IPS DF 6.9 (cell line): ENCODE measurements at places on chromosomes 16 and 17.

- DNase-seq, result no peak
Measured at GRCh38 chr16:28313587-28313986, 21.3 kb downstream of the SBK1 start.

GRCh38 chr16:50266337-50267091 is at the start of gene ADCY7:
TSS of gene ADCY7 (plus strand) at chr16:50266551. CDS start at chr16:50288180, 21,629 bp downstream.
- no peak for DNase-seq

DNA sequence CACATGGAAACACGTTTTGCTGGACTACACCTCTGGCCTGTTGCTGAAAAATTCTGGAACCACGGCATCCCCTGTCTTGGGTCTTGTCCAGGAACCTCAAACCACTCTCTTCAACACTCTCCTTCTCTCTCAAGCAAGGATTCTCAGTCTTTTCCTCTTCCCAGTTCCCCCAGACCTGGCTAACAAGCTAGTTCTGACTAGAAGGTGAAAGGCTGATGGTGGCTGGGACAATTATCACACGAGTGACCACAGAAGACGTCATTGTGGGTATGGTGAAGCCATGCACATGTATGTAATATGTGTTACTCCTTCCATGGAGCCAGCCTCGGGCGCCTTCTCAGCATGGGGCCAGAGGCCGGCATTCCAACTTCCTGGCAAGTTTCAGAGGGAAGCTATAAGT is 123.0 kb downstream of the CDYL2 start:
- DNase-seq, result no peak

GRCh38 chr16:56670620-56670934 is 963 bp downstream of the MT1H start:
- DNase-seq, result no peak

- no peak for DNase-seq
Measured at GRCh38 chr16:4376893-4377572, 5.4 kb downstream of the VASN start.

GRCh38 chr17:1541367-1541904 is 21.2 kb downstream of the PITPNA start:
- DNase-seq, result no peak

- DNase-seq, result no peak
Measured at GRCh38 chr16:27251541-27252205, 16.9 kb downstream of the NSMCE1 start.

GRCh38 chr17:44770166-44770925 is 11.6 kb downstream of the ADAM11 start:
- no peak for DNase-seq

GRCh38 chr17:12256380-12256995 is 235.8 kb downstream of the MAP2K4 start:
- DNase-seq, result no peak

DNA sequence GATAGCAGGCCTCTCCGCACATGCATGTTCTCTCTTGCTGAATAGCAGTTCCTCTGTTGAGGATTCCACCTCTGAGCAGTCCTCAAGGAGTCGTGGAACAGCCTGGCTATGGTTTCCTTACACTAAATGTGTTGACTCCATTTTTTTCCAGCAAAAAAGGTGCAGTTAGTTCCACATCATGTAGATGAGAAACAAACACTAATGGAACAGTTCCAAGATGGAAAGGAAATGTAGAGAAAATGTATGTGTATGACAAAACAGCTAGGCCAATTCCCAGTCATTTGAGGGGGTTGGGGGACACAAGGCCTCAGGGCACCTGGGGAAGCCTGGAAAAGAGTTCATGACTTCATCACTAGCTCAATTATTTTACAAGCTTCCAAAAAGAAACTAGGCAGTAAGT is 90.0 kb downstream of the CFDP1 start:
- no peak for DNase-seq

DNA sequence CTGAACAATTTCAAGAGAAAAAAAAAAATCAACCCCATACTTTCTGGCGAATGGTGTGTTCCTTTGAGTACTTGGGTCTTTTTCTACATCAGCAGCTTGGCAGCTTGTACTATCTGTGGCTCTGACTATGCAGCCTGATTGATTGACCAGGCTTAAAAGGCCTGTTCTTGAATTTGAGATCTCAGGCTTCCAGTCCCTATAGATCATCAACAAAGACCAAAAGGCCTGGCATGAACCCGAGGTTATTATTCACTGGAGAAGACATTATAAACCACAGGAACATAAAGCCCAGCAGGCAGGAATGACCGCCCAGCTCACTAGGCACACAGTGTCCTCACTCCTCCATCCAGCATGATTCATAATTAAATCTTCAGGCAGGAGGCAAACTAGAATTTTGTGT is 32.1 kb upstream of the CDH3 start:
- DNase-seq, result no peak

GRCh38 chr17:6421700-6422604 is 13.0 kb downstream of the AIPL1 start:
- no peak for DNase-seq

DNA sequence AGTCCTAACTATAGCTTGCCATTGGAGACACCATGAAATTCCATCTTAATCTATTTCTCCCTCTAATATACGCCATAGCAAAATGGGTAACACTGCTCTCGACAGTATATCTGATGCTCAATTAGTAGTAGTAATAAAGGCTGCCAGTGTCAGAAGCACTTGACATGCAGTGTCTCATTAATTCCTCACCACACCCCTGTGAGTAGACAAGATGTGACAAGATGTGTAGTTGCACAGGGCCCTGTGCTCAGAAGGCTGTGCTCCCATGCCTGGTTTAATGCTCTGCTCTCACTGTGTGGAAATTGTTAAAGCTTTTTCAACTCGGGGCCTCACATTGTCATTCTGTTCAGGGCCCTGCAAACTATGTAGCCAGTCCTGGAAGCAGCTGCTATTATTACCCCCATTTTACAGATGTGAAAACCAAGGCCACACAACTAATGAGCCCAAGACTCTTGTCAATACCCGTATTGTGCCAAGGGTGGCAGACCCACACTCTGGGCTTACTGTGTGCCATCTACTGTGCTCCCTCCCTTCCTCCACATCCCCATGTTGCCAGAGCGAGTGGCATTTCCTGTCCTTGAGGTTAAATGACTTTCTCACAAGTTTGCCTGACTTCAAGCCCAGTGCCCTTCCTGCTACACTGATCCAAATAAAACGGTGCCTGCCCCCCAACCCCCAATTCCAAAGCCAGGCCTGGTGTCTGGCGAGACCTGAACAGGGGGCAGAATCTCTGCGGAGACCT is 287.3 kb upstream of the CCL2 start:
- DNase-seq, result no peak

- no peak for DNase-seq
Measured at GRCh38 chr16:77450790-77451487, 16.1 kb upstream of the ADAMTS18 start.

DNA sequence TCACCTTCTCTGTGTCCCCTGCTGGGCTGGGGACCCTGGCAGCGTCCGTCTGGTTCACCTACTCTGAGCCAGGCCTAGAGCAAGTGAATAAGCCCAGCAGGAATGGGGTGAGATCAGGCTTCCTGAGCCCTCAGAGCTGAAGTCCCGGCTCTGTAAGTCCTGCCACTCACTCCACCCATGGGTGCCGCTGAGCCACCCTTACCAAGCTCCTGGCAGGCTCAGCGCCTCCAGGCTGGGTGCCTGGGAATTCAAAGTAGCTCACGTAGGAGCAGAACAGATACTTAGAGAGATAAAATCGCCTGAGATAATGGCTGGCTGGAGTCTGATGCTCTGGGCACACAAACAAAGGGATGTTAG is 9.8 kb upstream of the LASP1NB start:
- no peak for DNase-seq

DNA sequence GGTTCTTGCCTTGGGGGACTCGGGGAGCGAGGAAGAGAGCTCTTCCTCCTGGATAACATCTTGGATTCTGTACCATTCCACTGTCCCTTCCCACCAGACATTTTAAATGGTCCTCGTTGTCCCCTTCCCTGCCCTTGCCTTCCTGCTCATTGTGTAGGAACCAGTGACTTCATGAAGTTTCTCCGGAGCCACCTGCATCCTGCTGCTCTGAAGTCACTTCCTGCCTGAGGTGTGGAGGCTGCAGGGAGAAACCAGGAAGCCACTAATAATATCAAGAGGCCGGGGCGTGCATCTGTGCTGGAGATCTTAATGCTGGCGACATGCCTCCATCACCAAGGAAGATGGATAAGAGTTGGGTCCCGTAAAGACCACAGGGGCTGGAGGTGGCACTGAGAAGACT is 6.2 kb upstream of the SLC16A13 start:
- no peak for DNase-seq

DNA sequence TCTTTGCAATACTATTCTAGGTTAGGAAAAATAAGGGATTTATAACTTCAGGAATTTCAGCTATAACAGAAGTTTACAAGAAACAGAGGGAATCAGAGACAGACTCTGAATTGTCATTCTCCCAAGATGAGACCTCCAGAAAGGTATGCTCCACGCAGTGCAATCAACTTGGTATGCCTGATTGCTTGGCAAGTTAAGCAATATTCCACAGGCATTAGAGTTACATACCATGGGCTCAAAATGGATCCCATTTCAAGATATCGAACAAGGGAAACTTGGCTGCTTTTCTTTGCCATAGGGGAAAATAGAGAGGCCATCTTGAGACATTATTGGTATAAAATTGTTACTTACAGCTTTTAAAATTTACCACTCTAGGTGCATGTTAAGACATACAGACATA is 615.6 kb upstream of the SOX9 start:
- DNase-seq, result no peak

- DNase-seq, result no peak
Measured at GRCh38 chr17:64219571-64219970, 43.5 kb downstream of the TEX2 start.

DNA sequence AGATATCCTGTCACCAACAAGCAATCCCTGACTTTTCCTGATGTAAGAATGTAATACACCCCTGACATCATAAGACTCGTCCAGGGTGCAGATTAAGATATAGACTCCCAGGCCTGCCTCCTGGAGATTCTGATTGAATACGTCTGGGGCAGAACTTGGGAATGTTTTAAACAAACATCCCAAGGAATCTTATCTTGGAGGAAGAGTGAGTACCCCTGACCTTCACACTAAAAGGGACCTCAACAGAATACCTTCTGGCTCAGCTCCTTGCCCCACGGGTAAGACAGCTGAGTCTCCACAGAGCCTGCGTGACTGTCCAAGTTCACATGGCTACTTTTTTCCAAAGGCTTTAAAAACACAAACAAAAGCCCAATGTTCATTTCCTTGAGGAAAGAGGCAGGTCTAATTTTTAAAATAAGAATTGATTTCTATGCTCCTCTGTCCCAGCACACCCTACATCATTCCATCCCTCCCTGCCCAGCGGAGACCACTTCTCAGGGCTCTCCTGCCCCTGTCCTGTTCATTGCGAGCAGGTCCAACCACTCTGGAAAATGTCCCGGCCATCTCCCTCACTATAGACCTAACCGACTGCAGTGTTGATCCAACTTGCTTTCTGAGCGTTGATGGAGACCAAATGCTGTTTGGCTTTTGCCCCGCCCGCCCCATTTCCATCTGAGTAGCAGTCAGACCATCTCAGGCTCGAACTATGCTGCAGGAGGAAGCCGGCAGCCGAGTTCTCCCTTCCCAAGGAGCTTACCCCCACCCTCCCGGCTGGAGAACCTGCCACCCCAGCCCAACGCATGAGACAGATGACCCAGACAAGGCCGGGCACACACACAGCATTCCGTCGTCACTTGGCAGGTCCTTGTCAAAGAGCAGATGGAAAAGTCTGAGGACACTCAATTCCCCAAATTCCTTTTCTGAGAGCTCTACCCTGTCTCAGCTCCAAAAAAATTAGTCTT is 44.1 kb upstream of the MYH10 start:
- DNase-seq, result no peak

DNA sequence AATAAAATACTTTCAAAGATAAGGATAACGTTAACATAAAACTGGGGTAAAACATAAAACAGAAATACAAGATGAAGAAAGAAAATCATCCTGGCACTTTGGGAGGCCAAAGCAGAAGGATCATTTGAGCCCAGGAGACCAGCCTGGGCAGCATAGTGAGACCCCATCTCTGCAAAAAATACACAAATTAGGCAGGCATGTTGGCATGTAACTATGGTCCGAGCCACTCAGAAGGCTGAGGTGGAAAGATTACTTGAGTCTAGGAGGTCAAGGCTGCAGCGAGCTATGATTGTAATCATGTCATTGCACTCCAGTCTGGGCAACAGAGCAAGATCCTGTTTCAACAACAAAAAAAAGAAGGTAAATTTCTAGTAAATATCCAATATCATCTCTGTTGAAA is 19.6 kb downstream of the TAT start:
- no peak for DNase-seq

DNA sequence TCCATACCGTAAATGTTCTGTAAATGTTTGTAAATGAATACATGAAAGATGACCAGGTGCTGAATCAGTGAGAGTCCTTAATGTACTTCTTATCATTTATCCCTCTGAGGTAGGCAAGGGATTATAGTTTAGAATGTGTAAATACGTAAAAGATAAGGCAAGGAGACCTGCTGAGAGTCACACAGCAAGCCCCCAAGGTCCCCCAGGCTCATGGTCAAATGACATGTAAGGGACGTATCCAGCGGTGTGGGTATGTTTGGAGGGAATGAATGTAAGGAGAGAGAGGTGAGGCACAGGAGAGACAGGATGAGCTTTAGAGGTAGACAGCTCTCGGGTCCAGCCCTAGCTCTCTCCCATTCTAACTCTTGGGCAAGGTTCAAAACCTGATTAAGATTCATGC is 341.8 kb downstream of the WWOX start:
- no peak for DNase-seq

DNA sequence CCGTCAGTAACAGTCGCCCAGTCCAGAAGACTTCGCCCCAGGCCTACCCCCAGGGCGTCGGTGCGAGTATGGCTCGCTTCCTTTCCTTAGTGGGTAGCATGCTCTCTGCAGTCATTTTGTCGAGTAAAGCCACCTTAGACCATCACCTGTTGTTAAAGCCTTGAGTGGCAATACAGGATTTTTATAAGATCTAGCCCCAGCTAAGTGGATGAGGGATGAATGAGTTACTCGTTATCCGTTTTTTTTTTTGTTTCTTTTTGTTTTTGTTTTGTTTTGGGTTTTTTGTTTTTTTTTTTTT is 322 bp upstream of the KLHL11 start:
- DNase-seq, result no peak

DNA sequence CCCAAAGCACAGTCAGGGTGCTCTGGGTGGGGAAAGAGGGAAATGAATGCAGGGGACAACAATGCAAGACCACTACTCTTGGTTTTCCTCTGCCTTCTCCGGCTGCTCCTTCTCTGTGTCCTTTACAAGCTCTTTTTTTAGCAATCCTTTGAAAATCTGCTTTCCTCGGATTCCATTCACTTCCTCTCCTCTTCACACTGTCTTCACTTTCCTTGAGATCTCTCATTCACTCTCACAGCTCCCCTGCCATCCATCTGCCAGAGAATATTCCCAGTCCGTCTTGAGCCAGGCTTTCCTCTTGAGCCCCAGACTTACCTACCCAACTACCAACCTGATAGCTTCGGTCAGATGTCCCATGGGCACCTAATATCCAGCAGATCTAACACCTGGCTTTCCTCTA is 11.0 kb upstream of the SPOP start:
- no peak for DNase-seq

DNA sequence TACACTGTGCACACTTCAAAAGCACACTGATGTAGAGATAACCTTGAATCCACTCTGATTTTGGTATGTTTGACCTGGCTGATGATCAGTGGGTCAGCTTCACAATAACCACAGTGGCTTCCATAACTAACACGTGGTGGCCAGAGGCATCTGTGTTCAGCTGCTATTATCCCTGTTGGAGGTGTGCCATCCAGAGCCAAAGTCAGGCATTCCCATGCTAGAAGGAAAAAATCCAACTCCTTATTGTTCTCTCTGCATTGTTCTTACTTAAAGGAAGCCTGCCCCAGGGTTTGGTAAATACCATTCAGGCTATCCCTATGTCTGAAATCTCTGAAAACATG is 127.3 kb upstream of the MON1B start:
- no peak for DNase-seq

GRCh38 chr16:47262938-47263337 is 119.2 kb upstream of the NETO2 start:
- DNase-seq, result no peak
